ENCODE measurements at places on chromosomes 5 and 9.

DNA sequence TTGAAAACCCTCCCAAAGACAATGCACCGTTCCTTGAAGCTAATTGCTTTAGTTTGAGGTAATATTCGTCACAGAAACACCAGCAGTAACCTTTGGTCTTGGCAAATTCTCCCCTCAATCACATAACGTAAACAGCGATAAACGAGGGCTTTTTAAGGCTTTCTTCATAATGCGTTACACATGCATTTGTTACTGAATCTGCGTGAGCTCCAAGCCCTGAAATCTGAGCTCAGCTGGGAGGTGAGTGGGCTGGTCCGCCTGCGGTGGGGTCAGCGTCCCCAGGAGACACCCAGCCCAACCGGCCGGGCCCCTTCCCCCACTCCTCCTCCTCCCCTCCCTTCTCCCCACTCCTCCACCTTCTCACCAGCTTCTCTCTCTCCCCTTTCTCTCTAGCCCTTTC, 91.1 kb downstream of the BARX1 start:
- no peak for DNase-seq

DNA sequence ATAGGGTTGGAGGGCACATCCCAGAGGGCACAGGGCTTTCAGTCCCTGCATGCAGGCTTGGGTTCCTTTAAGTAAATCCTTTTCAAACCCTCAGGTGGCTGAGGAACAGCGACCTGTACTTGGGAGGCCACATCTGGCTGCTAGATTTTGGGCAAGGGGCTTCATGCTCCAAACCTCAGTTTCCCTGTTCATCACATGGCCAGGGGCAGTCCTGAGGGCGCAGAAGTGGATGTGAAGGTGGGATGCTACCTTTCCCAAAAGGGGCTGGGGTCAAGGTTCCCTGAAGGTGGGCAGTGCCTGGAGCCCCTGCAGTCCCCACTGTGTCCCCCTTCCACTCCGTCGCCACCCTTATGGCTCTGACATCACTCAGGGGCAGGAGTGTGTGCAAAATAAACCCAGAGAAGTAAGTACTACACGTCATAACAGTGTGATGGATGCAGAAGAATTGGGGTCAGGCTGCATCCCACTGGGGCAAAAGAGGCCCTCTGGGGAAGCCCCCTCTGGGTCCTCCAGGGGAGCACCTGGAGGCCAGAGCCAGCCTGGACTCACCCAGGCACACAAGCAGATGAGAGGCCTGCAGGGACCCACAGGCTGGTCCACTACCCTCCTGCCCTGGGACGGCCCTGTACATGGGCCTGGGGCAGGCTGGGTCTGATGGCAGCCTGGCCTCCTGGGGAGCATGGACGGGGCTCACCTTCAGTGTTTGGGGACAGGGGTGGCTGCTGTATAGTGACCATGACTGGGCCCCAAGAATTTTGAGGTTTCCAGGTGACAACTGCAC, 1.9 kb upstream of the CARD19 start:
- no peak for DNase-seq

GRCh38 chr9:137429974-137430722, 7.0 kb downstream of the NOXA1 start:
- no peak for DNase-seq

DNA sequence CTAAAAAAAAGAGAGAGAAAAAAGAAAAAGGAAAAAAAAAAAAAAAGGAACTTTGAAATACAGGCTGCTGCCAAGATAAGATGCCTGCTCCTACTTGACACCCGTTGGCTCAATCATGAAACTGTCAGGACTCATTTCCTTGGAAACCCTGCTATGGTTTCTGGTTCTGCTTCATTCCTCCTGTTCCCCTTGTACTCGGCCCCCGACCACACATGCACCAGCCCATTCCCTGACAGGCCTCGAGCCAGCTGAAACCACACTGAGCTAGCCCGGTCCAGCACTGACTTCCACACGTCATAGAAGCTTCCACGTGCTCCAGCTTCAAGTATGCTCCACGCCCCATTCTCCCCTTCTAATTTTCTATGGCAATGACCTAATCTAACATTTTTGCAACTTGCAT, 93.2 kb downstream of the MYO10 start:
- DNase-seq = no peak

DNA sequence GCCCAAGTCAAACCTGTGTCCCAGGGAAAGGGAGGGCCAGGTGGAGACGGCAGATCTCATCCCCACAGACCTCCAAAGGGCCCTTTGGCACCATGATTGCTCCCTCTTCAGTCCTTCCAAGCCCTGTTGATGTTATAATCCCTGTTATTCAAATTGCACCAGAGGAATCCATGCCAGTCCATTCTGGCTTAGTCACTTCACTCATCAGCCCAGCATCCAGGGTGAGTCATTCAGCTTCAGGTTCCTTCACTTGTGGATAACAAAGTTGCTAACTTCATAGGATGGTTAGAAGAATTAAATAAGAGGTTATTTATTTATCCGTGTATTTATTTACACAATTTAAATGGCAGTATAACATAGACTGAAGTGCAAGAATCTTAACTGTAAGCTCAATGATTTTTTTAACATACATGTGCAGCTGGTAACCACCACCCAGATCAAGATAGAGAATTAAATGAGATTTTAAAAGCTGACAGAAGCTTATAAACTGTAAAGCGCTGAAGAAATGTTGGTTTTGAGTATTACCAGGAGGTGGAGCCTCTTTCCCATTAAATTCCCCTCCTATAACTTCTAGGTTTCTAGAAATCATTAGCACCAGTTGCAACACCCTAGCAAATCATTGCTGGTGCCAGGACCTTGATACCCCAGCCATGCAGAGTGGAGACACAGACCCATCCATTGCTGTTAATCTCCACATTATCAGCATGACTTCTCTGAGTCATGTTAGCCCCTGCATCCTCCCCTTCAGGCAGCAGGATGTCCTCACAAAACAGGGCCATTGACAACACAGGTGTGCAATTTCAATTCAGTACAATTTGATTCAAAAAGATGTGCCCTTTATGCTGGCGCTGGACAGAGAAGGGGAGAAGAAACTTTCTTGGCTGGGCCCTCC, 77.4 kb downstream of the SEC61B start:
- peak; percentile 34 for DNase-seq

- DNase-seq = no peak
Measured at GRCh38 chr5:10874541-10874940, 113.5 kb upstream of the DAP start.

DNA sequence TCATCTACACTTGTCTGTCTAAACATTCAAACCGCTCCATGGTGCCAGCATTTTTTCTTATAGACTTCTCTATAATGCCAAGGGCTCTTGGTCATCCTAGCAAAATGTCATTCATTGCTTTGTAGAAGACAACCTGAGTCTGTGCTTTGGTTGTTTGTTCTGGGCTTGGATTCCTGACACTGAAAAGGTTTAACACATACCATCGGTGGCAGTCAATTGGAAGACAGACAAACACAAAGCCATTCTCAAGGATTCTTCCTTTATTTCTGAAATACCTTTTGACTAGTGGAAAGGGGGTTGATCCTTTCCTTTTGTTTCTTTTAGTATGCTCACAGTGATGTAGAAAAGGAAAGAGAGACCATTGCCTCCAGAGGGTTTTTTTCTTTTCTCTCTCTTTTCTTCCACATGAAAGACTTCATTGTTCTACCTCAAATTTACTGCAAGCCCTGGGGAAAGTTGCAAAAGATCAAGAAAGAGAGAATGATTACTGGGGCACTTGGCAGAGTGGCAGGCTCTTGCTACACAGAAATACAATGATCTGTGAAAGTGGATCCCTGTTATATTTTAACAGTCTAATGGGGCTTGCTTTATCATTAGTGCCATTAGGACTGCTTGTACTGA, 66.4 kb upstream of the TMC1 start:
- DNase-seq = no peak

DNA sequence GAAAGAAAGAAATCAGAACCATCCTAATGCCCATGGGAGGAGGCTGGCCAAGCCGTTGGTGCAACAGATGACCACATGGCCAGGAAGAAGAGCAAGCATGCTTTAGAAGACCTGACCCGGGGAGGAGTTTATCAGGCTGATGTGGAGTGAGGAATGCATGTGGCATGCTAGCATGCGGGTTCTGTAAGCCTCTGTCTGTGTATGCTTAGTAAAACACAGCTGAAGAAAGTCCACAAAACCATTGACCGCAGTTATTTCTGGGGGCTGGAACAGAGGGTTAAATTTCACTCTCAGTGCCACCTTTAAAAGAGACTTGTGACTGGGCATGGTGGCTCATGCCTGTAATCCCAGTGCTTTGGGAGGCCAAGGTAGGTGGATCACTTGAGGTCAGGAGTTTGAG, 19.1 kb downstream of the GFI1B start:
- DNase-seq = no peak

- no peak for DNase-seq
Measured at GRCh38 chr9:123336449-123336848, 19.5 kb upstream of the CRB2 start.

GRCh38 chr5:94771742-94772141, 153.3 kb downstream of the SLF1 start:
- peak; percentile 7 for DNase-seq

DNA sequence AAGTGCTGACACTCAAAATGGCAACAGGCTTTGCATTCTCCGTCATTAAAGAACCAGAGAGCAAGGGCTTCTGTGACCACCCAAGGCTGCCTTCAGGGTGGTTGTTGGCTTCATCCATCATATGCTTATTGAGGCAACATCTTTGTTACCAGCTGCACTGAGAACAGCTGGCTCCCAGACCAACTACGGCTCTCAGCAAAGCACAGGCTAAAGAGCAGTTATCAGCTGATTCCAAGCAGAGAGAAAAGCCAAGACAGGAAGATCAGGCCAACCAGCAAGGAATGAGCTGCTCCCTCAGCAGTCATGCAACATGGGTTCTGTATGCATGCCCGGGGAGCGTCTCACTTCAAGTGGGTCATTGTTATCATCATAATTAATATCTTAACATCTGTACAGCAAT, 358.9 kb downstream of the ACTL7B start:
- DNase-seq = no peak

DNA sequence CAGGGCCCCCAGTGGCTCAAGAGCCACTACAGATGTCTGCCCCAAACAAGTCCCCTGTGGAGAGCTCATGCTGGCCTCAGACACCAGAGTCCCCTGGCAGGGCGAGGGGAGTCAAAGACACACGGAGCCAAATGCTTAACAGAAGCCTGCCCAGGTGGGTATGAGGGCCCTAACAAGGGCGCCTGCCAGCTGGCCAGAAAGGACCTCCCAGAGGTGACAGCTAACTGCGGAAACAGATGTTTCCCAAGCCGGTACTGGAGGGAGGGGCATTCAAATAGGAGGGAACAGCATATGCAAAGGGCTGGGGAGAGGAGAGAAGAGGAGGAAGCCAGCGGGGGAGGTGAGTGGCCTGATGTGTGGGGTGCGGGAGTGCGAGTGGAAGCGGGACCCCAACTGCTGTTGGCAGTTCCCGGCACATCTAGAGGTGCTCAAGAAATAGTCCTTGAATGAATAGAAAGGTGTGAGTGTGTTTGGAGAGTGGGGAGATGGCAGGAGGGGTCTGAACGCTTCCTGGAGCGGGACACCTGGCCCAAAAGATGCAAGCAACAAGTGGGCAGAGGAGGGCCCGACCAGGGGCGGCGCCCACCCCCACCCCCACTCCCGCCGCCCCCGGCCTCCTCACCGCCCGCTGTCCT, 824 bp downstream of the MXD3 start:
- DNase-seq = peak; percentile 90

GRCh38 chr9:109459423-109459822, 38.7 kb downstream of the PTPN3 start:
- no peak for DNase-seq

All from Kasumi-1 (cell line).